Calu3 (cell line): ENCODE measurements at places on chromosomes 2 and 18. TPM values are rescaled to one million over a fixed set of nuclear protein-coding genes. Genes with fewer than 3 reads are reported as not detected.

- DNase-seq = no peak
These were observed 84.8 kb upstream of the RAB6C start for GRCh38 chr2:129894616-129895015.

DNA sequence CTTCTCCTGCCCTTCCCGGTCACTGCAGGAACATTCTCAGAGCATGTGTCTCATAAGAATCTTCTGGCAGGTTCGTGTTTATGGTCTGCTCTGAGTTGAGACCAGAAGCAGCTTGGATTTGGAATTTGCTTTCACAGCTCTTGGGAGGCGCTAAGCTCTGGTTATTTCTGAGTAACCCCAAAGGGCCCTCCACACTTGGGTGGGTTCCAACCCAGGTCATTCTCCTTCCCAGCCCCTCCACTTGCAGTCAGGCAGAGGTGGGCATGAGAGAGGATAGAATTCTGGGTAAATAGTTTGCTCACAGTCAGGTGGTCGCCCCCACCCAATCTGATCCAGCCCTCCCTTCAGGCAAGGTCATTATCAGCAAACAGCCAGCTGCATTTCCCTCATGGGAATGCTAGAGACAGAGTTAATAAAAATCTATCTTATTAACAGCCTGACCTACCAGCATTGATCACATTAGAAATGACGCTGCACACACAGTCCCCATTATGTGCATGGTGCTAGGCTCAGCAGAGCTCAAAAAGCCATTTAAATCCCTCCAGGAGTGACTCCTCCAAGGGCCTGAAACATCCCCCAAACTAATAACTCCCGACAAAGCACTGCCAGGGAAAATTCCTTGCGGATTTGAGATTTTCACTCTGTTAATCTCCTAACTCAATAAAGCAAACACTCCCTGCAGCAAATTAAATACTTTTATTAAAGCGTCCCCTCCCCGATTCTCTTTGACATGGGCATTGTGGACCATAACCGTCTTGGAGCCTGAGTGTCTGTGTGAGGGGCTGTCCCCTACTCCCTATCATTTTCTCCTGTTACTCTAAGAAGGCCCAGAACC lies 61.9 kb downstream of the SLC4A5 start:
- DNase-seq = no peak

- peak; percentile 54 for DNase-seq
These were observed 48.6 kb downstream of the TMEM18 start for GRCh38 chr2:628651-629050.

- DNase-seq = no peak
These were observed at the start of gene CDH2 for GRCh38 chr18:28176948-28177827. CDH2 (minus strand) TSS chr18:28177130; CDS start chr18:28177022, 108 bp downstream.

GRCh38 chr2:97931118-97931857 lies 64.5 kb downstream of the TMEM131 start:
- no peak for DNase-seq

GRCh38 chr2:64453770-64454385 lies at the start of gene LGALSL:
LGALSL (plus strand) TSS chr2:64454162; CDS start chr2:64454546, 384 bp downstream.
- peak; percentile 89 for DNase-seq

DNA sequence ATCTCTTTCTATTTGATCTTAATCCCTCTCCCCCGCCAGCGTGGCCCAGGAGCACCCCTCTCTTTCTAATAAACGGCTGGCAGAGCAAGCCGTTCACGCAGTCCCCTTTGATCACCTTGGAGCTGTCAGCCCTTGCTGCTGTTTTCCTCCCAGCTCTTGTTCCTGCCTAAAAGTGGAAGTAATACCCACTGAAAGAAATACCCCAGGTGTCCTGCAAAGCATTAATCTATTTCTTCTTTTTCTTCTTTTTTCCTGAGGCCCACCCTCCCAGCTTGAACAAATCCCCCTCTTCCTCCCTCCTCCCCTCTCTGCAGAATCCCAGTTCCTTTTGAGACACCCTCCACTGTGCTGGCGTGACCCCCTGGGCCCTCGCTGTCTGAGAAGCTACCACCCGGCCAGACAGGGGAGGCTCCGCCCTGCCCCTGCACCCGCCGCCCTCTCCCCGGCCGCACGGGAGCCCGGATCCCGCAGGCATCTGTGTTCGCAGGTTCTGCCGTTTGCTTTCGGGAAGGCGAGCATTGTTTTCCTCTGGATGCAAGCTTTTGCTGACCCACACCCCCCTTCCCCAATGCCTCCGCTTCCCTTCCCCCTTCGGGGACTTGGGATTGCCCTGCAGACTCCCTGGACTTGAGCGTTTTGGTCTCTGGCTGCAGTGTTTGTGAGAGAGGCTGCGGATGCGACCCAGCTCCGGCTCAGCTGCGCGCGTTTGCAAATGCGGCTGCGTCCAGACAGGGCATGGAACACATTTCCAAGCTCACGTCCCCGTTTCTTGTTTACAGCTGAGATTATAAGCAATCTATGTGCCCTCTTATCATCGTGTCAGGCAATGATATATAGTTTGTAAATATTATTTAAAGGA lies 631.5 kb downstream of the NYAP2 start:
- DNase-seq = peak; percentile 59

GRCh38 chr2:77767388-77768076 lies 245.4 kb upstream of the LRRTM4 start:
- no peak for DNase-seq

- peak; percentile 76 for DNase-seq
These were observed 917.6 kb upstream of the ACVR2A start for GRCh38 chr2:146927080-146927711.

- no peak for DNase-seq
These were observed 95.5 kb downstream of the ZNF521 start for GRCh38 chr18:25256439-25256838.

DNA sequence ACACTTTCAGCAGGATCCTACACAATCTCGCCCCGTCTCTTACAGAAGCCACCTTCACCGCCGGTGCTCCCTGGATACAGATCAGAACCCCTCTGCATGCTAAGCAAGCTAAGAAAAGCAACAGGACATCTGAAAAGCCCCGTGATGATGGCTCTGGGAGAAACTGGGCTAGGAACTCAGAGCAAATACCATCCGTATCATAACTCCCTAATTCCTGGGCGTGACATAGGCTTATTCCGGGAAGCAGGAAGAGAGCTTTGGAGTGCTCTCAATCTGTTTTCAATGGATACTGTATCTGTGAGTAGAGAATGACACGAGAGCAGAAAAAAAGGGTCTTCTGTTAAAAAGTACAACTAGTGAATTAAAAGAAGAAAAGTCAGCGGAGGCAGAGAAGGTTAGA lies 121.6 kb downstream of the SPP2 start:
- DNase-seq = no peak

- no peak for DNase-seq
These were observed 1608.3 kb upstream of the ZEB2 start for GRCh38 chr2:146128216-146128615.

- no peak for DNase-seq
These were observed 1.0 kb downstream of the CYP1B1 start for GRCh38 chr2:38074764-38075506.

DNA sequence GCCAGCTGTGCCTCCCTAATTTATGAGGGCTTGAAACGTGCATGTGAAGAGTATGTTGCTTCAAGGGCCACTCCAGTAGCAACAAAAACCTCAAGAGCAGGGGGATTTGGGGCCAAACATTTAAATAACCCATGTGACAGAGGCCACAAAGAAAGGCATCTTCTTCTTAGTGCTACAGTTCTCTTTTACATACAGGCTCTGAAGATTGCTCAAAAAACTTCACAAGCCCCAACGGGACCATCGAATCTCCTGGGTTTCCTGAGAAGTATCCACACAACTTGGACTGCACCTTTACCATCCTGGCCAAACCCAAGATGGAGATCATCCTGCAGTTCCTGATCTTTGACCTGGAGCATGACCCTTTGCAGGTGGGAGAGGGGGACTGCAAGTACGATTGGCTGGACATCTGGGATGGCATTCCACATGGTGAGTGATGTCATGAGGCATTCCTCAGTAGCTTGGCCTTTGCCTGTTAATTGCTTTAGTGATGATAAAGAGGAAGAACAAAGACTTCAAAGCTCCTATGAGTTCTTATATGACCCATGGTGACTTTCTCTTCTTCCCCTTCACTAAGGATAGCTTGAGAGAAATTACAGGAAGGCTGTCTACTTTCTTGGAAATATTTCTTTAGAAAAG lies 40.1 kb downstream of the NRP2 start:
- no peak for DNase-seq

The CYRIA gene
- 0.19 and 0.22 TPM in 2 replicates for total RNA-seq

The IL36RN gene
- 0.12 and 0.22 TPM in 2 replicates for total RNA-seq

The DLGAP1 gene
- 3.2 and 9.0 TPM in 2 replicates for total RNA-seq

The CNDP1 gene
- total RNA-seq = not detected in 2 replicates

The VWA3B gene
- total RNA-seq = not detected in 2 replicates

The PLGLB2 gene
- total RNA-seq = 1.7 and 2.3 TPM in 2 replicates

The ECEL1 gene
- total RNA-seq = not detected in 2 replicates

The DNAJC5G gene
- total RNA-seq = not detected in 2 replicates

The GREB1 gene
- total RNA-seq = 0.54 and 0.90 TPM in 2 replicates

The GDF7 gene
- total RNA-seq = not detected in 2 replicates

The DOCK10 gene
- 7.2 and 11.9 TPM in 2 replicates for total RNA-seq

The PROKR1 gene
- total RNA-seq = not detected in 2 replicates
